ENCODE measurements at places on chromosomes 4 and X. TPM values are rescaled to one million over a fixed set of nuclear protein-coding genes. Genes with fewer than 3 reads are reported as not detected.
A peak's percentile ranks its signal among the peaks of the same experiment; 100 is the strongest.

FOXO4 gene
- total RNA-seq: 48.2 TPM

MND1 gene
- total RNA-seq: not detected

WDR17 gene
- 2.4 TPM for total RNA-seq

P2RY4 gene
- total RNA-seq: 0.57 TPM

TMEM31 gene
- total RNA-seq: not detected

CDK16 gene
- total RNA-seq: 99.0 TPM

BTC gene
- 0.43 TPM for total RNA-seq

TIMM17B gene
- 31.5 TPM for total RNA-seq

DNA sequence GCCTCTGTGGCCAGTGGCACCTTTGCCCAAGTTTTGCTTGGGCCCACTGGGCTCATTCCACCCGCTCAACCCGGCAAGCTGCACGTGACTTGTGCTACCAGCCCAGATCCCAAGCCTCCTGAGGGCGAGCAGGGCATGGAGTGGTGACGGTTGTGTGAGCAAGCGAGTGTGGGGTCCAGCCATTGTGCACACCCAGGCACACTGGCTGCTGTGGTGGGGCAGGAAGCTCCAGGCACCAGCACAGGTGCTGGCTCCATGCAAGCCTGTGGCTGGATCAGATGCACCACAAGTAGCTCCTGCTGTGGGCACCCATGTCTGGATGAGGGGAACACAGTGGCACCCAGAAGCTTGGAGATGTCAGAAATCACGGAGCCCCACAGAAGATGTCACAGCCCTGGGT is 557.0 kb upstream of the GNPDA2 start:
- no peak for DNase-seq
- no peak overlapping the region for H3K4me3 ChIP-seq
- H3K4me1 ChIP-seq: no peaks in the 10 kb centered on the region
- no peaks in the 10 kb centered on the region for H3K27me3 ChIP-seq
- no peaks in the 10 kb centered on the region for H3K36me3 ChIP-seq
- H3K27ac ChIP-seq: no peak overlapping the region

DNA sequence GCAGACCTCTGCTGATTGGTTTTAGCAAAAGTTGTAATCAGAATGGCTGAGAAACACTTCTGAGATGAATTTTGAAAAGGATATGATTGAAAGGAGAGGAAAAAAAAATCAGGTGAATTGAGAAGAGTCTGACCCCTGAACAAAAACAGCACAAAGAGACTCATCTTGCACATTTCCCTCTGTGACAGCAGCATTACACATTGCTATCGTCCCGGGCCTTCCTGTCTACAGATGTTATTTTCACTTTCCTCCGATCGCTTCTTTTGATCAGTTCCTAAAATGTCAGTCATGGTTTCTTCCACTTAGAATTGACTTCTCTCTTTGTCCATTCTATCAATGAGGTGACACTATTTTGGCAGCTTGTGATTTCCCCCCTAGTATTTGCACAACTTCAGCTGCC is 262.6 kb downstream of the GPC3 start:
- no peaks in the 10 kb centered on the region for H3K4me1 ChIP-seq
- H3K36me3 ChIP-seq: no peaks in the 10 kb centered on the region
- DNase-seq: no peak
- H3K4me3 ChIP-seq: no peak overlapping the region

GRCh38 chr4:132683957-132684356 is 465.1 kb upstream of the PCDH10 start:
- H3K36me3 ChIP-seq: no peaks in the 10 kb centered on the region
- H3K27me3 ChIP-seq: no peaks in the 10 kb centered on the region
- H3K4me3 ChIP-seq: no peak overlapping the region
- no peak for DNase-seq
- H3K27ac ChIP-seq: no peak overlapping the region

DNA sequence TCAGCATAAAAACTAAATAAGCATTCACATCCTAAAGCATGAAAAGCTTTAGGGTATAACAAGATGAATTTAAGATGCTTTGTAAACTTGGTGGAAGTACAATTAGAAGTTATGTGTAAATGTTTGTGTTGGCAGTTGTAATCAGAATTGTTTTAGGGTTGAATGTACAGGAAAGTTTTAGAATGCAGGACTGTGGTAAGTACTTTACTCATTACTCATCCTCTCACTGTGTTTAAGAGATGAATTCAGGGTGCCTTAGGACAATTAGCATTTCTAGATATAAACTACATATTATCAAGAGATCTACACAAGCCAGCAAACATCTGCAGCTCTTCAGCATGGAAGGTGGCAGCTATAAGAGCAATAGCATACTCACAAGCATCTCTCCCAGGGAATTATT is 77.5 kb upstream of the ELOVL6 start:
- H3K4me1 ChIP-seq: no peaks in the 10 kb centered on the region
- no peak for DNase-seq
- H3K36me3 ChIP-seq: no peaks in the 10 kb centered on the region
- H3K4me3 ChIP-seq: no peak overlapping the region
- H3K27ac ChIP-seq: no peak overlapping the region

GRCh38 chr4:125140966-125141495 is 173.7 kb upstream of the FAT4 start:
- no peak overlapping the region for H3K27ac ChIP-seq
- no peaks in the 10 kb centered on the region for H3K4me1 ChIP-seq
- H3K27me3 ChIP-seq: no peaks in the 10 kb centered on the region
- no peaks in the 10 kb centered on the region for H3K36me3 ChIP-seq

DNA sequence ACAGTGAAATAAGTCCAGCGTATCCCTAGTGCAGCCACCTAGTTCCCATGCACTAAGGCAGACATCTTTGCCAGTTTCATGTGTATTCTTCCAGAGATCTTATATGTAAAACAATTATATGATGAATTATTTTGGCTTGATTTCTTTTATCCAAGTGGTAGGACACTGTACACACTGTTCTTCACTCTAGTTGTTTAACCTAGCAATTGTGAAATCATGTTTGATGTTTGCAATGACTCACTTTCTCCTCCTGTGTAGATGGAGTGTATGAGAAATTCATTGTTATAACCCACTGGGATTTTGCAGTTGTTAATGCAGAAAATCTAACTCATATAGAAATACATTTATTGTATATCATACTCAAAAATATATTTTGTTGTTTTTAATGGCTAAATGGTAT is 17.5 kb upstream of the TBC1D1 start:
- H3K4me3 ChIP-seq: no peak overlapping the region
- H3K4me1 ChIP-seq: no peaks in the 10 kb centered on the region
- H3K36me3 ChIP-seq: no peaks in the 10 kb centered on the region
- no peaks in the 10 kb centered on the region for H3K27me3 ChIP-seq
- no peak overlapping the region for H3K27ac ChIP-seq
- no peak for DNase-seq

- H3K4me3 ChIP-seq: no peak overlapping the region
- DNase-seq: no peak
- peaks cover 4% of the 10 kb centered on the region for H3K4me1 ChIP-seq
Observed at GRCh38 chrX:9878146-9878820, 88.9 kb upstream of the CLDN34 start.

- no peaks in the 10 kb centered on the region for H3K27me3 ChIP-seq
- peak overlapping the region; percentile 22 for H3K27ac ChIP-seq
- H3K36me3 ChIP-seq: no peaks in the 10 kb centered on the region
- H3K4me1 ChIP-seq: no peaks in the 10 kb centered on the region
Observed at GRCh38 chr4:86508436-86508835, 85.7 kb upstream of the PTPN13 start.

- no peak for DNase-seq
- no peaks in the 10 kb centered on the region for H3K27me3 ChIP-seq
- H3K4me3 ChIP-seq: no peak overlapping the region
- H3K36me3 ChIP-seq: no peaks in the 10 kb centered on the region
- H3K4me1 ChIP-seq: no peaks in the 10 kb centered on the region
- H3K27ac ChIP-seq: no peak overlapping the region
Observed at GRCh38 chrX:136899221-136899620, 18.7 kb upstream of the RBMX start.

DNA sequence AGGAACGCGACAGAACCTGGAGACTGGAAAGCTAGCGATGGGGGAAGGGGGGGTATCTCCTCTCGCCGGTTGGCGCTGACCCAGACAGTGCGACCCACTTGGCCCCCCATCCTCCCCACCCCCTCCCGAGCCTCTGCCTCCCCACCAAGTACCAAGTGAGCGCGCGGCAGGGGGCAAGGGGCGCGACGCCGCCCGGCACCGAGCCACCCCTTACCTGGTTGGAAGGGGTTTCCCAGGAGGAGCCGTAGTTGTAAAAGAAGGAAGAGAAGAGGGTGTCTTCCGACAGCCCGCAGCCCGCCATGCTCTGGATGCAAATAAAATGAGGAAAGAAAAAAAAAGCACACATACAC is 112.2 kb downstream of the DHX15 start:
- H3K36me3 ChIP-seq: no peaks in the 10 kb centered on the region
- peaks cover 5% of the 10 kb centered on the region for H3K4me1 ChIP-seq
- peak overlapping the region; percentile 57 for H3K4me3 ChIP-seq
- no peak overlapping the region for H3K27ac ChIP-seq

DNA sequence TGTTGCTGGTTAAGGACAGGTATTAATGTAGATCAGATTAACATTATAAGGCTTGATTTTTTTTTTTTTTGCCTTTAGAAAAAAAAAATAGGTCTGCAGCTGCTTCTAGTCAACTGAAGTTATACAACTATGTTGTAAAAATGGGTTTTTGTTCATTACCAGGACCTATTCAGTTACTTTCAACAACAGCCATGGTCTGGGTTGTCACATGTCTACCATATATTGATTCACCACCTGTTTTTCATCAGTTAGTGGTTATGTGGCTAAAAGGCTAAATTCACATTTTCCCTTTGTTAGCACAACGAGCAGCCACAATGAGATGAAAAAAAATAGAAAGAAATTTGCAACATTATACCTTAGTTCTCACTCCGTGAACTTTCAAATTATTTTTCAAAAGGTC is 45.5 kb downstream of the GLRB start:
- no peak for DNase-seq
- H3K27me3 ChIP-seq: no peaks in the 10 kb centered on the region

GRCh38 chrX:17610788-17611187 is 126.5 kb upstream of the SCML1 start:
- DNase-seq: no peak
- no peaks in the 10 kb centered on the region for H3K27me3 ChIP-seq
- H3K36me3 ChIP-seq: no peaks in the 10 kb centered on the region
- H3K4me1 ChIP-seq: no peaks in the 10 kb centered on the region
- no peak overlapping the region for H3K27ac ChIP-seq
- H3K4me3 ChIP-seq: no peak overlapping the region

- H3K4me3 ChIP-seq: no peak overlapping the region
- H3K27ac ChIP-seq: no peak overlapping the region
- no peaks in the 10 kb centered on the region for H3K36me3 ChIP-seq
- DNase-seq: no peak
- H3K27me3 ChIP-seq: no peaks in the 10 kb centered on the region
Observed at GRCh38 chrX:13693341-13693961, 4.5 kb downstream of the RAB9A start.

DNA sequence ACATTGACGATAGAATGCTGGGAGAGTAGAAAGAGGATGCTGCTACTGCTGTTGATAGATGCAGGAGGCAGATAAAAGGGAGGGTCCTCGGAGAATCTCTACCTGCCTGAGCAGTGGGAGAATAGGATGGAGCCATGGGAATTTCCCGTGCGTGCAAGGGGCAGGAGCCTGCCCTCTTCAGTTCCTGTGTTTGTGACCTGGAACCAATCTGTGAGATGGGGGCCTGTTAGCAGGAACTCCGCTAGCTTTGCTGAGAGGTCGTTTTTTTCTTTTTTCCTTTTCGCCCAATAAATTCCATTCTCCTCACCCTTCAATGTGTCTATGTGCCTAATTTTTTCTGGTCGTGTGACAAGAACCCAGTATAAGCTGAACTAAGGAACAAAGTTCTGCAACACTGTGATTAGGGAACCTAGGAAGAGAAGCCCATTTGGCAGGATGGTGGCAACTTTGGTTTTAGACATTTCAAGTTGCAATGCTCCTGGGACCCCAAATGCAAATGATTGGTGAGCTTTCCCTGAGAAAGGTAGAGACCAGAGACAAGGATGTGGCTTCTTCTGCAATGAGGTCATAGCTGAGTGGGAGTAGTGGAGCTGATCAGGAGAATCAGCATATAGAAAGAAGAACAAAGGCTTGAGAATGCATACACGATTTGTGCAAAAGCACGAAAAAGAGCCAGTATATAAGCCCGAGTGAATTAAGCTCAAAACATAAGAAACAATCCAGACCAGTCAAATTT is 23.9 kb downstream of the SLC39A8 start:
- no peaks in the 10 kb centered on the region for H3K36me3 ChIP-seq
- no peak overlapping the region for H3K27ac ChIP-seq
- H3K4me1 ChIP-seq: no peaks in the 10 kb centered on the region
- no peak overlapping the region for H3K4me3 ChIP-seq
- no peaks in the 10 kb centered on the region for H3K27me3 ChIP-seq

DNA sequence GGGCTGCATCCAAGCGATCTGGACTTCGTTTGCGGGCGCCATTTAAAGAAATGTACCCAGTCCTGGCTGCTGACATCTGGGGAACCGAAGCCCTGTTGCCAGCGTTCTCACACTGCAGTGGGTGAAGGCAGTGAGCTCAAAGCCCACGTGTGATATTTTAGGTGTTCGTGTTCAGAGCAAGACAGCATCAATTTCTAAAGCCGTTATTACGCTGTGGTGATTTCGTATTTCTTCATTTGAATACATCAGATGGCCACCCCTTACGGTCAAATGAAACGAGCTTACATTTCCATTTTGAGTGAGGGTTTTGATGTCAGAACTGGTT is 376 bp upstream of the C4orf36 start:
- H3K4me1 ChIP-seq: no peaks in the 10 kb centered on the region
- peak overlapping the region; percentile 77 for H3K27ac ChIP-seq
- H3K4me3 ChIP-seq: peak overlapping the region; percentile 83
- DNase-seq: no peak
- H3K27me3 ChIP-seq: no peaks in the 10 kb centered on the region

GRCh38 chr4:124203613-124204238 is 508.8 kb downstream of the ANKRD50 start:
- no peak overlapping the region for H3K27ac ChIP-seq
- no peaks in the 10 kb centered on the region for H3K4me1 ChIP-seq
- H3K4me3 ChIP-seq: no peak overlapping the region
- no peak for DNase-seq
- H3K27me3 ChIP-seq: no peaks in the 10 kb centered on the region

DNA sequence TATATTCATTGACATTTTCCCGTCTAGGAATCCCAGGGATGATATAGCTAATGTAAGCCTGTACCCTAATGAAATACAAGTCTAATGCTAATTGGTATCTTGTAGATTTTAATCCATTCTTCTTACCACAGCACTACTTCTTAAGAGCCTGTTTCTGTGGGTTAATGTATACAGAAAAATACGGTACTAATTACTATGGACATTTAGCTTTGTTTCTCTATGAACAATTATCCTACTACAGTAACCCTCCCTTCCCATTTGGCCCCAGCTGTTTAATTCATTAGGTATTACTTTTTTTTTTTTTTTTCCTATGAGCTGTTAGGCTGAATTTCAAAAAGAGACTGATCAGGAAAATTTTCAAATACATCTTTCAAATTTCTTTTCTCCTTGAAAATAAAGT is 245.1 kb upstream of the SLC7A11 start:
- H3K4me3 ChIP-seq: no peak overlapping the region
- DNase-seq: no peak
- no peaks in the 10 kb centered on the region for H3K27me3 ChIP-seq
- no peak overlapping the region for H3K27ac ChIP-seq

DNA sequence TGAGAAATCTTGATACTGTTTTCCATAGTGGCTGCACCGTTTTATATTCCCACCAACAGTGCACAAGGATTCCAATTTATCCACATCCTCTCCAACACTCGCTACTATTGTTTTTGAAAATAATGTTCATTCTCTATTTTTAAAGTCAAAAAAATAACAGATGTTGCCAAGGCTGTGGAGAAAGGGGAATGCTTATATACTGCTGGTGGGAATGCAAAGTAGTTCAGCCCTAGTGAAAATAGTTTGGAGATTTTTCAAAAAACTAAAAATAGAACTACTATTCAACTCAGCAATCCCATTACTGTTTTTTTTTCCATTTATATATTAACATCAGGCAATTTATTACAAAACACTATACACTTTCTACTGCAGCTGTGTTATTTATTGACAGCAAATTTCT is 208.7 kb downstream of the CBLL2 start:
- H3K27ac ChIP-seq: no peak overlapping the region
- H3K27me3 ChIP-seq: no peaks in the 10 kb centered on the region
- no peaks in the 10 kb centered on the region for H3K36me3 ChIP-seq
